ENCODE measurements at places on chromosomes 16 and 17. TPM values are rescaled to one million over a fixed set of nuclear protein-coding genes. Genes with fewer than 3 reads are reported as not detected.

GRCh38 chr17:73196500-73196899, 3.6 kb downstream of the COG1 start:
- no peak for DNase-seq

GRCh38 chr16:30992931-30993816, 8.2 kb downstream of the HSD3B7 start:
- DNase-seq, result no peak

DNA sequence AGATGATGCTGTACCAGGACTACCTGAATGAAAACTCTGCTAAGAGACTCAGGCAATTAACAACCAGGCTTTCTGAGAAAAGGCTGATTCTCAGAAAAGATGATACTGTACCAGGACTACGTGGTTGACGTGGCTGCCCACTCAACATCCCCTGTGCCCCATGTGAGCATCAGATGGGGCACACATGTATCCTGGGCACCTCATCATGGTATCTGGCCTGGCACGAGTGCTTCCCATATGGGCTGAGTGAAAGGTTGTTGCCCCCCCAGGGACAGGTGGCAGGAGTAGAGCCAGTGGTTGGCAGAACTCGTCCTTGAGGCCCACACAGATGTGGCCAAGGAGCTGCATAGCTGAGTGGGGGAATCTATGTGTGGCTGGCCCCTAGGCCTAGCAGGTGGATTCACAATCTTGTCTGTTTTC, 3.5 kb upstream of the CES4A start:
- peak; percentile 81 for DNase-seq

- DNase-seq, result peak; percentile 34
Observed at GRCh38 chr17:40485851-40486521, 15.4 kb downstream of the TNS4 start.

GRCh38 chr17:81337476-81337879, 42.4 kb upstream of the SLC38A10 start:
- DNase-seq, result no peak

DNA sequence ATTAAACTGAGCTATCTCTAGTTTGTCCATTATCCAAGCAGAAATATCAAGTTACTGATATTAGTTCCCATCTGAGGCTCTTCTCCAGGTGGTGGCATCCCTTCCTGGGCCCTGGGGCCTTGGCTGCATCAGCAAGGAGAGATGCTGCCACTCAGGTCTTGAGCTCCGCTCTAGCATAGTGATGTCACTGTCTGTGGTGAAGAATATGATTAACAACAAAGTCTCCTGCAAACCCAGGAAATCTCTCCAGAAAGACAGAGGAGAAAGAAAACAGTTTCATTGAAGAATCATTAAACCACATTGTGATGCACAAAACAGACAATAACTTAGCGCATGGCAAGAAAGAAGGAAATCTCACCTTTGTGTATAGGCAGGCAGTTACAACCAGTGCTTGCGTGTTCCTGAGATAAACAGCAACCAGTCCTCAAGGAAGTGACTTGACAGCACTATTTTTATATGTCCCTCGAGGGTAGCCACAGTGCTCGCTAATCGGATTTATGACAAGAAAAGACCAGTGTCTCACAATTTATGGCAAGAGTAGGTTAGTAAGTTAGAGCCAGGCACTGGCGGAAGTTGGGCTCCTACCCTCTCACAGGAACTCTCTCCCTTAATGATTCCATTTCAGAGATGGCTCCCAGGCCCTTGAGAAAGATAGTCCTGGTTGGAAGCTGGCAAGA, 151.1 kb downstream of the AHSP start:
- DNase-seq, result no peak

GRCh38 chr17:80262291-80262690, 1.6 kb downstream of the RNF213 start:
- DNase-seq, result no peak

- DNase-seq, result no peak
Observed at GRCh38 chr16:75378616-75379015, 54.7 kb downstream of the CFDP1 start.

SLC35G6 gene
- total RNA-seq, result not detected

GCGR gene
- total RNA-seq, result not detected

DNA sequence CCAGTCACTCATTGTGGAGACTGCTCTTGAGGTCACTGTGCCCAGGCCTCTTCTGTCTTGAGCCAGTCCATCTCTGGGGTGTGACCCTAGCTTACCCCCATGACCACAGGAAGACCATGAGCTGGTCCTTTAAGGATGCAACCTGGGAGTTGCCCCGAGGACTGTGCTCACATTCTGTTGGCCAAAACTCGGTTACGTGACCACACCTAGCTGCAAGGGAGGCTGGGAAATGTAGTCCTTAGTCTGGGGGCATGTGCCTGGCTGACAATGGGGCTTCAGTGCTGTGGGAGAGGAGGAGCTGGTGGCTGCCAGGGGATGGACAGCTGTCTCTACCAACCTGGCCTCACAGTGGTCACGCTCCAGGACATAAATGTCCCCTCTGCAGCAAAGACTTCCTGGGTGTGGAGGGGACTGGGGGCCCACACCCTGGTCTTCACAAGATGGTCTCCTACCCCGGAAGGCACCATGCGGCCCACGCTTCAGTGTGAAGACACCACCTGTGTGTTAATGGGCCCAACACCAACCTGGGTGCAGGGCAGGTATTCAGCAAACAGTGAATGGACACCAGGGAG, 55.4 kb downstream of the JPH3 start:
- DNase-seq, result peak; percentile 21

IRX3 gene
- total RNA-seq, result 1.6 TPM

- DNase-seq, result no peak
Observed at GRCh38 chr17:80316927-80317705, 56.5 kb downstream of the RNF213 start.

DNA sequence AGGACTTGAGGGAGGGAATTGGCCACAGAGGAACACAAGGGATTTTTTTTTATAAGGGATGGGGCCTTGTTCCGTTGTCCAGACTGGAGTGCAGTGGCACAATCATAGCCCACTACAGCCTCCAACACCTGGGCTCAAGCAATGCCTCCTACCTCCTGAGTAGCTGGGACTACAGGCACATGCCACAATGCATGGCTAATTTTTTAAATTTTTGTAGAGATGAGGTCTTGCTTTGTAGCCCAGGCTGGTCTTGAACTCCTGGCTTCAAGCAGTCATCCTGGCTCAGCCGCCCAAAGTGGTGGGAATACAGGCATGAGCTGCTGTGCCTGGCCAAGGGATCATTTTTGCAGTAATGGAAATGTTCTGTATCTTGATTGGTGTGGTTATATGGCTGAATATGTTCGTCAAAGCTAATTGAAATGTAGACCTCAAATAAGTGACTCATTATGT, 56.9 kb downstream of the VMP1 start:
- DNase-seq, result no peak

- no peak for DNase-seq
Observed at GRCh38 chr16:88062341-88063210, 111.3 kb downstream of the BANP start.

- no peak for DNase-seq
Observed at GRCh38 chr16:66919569-66920298, 1.0 kb upstream of the CDH16 start.

GRCh38 chr16:30964574-30965226, 7.1 kb downstream of the SETD1A start:
- no peak for DNase-seq

MT3 gene
- 2.5 TPM for total RNA-seq

- no peak for DNase-seq
Observed at GRCh38 chr17:42560246-42560645, 1.7 kb upstream of the COASY start.

GRCh38 chr16:72937360-72937759, 110.6 kb downstream of the ZFHX3 start:
- no peak for DNase-seq

- DNase-seq, result no peak
Observed at GRCh38 chr16:2365397-2366294, 25.1 kb upstream of the ABCA3 start.

GRCh38 chr17:81641825-81642489, 5.0 kb downstream of the TSPAN10 start:
- no peak for DNase-seq

DNA sequence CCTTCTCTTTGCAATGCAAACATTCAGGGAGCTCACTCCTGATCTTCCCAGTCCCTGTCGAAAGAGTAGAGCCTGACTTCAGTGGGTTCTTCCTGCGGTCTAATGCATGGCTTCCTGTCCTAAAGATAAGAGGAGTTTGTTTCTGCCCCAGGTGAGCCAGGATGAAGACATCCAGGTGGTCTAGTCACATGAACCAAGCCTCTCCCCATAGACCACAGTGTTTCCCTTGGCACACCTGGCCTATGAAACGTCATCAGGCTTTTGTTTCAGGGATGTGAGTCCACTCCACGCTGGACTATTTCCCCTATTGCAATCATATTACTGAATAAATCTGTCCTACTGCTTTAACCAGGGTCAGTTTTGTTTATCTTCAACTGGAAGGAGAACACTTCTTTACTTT, 21.1 kb downstream of the CES1 start:
- no peak for DNase-seq

DNA sequence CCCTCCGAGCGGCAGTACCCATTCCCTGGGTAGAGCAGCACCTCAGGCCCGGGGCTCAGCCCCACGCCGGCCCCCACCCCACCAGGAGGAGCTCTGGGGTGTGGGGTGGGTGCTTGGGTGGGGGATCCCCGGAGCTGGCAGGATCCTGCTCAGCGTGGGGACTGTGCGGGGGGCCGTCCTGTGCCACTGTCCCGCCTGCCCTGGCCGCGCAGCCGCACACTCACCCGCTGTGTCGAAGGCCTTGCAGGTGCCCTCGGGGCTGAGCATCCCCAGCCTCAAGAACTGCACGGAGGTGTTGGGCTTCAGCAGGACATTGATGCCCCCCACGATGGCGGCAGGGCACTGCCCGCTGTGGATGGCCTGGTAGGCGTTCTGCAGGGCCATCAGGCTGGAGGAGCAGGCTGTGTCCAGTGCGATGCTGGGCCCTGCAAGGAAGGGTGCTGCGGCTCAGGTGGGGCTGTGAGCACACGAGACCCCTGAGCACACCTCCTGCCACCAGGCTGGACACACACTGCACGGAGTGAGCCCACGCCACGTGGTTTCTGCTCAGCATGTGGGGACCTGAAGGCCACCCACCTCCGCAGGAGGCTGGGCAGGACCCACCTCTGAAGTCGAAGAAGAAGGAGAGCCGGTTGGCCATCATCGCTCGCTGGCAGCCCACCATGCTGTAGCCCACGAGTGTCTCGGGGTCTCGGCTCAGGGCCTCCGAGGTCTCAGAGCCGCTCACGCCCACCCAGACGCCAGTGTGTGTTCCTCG, 4.9 kb downstream of the FASN start:
- DNase-seq, result no peak

TSNAXIP1 gene
- total RNA-seq, result 0.25 TPM

DNA sequence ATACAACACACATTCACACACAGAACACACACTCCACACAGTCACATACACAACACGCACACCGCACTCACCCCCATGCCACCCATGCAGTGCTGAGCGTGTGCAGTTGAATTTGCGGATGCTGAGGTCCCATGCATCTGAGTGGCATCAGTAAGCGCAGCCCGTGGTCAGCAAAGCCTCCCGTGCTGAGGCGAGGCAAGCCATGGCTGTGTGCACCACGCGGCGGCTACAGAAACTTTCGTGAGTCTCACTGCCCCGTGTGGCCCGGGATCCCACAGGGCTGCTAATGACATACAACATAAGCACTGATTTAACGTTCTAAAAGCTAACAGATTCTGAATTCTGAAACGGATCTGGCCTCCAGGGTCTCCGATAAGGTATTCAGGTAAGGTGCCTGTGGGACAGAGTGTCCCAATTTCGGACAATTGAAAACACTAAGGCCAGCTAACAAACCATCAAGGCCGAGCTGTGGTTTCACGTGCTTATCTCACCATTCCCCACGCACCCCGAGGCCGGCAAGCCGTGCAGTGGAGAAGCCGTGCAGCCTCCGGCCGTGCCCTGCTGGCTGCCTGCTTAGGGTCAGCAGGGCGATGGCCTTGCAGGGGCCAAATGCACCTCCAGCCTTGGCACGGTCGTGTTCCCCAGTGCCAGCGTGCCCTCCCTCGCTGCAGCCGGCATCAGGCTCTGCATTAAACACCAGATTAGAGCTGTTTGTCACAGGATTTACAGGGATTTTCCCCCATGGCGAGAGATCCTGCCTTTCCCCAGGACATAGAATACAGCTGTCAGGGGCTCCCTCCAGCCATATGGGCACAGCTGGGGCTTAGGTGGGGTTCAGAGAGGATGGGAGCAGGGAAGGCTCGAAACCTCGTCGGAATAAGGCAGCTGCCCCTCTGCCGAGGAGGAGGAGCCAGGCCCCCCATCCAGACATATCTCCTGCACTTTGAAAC, 191.7 kb downstream of the C16orf95 start:
- no peak for DNase-seq

DNA sequence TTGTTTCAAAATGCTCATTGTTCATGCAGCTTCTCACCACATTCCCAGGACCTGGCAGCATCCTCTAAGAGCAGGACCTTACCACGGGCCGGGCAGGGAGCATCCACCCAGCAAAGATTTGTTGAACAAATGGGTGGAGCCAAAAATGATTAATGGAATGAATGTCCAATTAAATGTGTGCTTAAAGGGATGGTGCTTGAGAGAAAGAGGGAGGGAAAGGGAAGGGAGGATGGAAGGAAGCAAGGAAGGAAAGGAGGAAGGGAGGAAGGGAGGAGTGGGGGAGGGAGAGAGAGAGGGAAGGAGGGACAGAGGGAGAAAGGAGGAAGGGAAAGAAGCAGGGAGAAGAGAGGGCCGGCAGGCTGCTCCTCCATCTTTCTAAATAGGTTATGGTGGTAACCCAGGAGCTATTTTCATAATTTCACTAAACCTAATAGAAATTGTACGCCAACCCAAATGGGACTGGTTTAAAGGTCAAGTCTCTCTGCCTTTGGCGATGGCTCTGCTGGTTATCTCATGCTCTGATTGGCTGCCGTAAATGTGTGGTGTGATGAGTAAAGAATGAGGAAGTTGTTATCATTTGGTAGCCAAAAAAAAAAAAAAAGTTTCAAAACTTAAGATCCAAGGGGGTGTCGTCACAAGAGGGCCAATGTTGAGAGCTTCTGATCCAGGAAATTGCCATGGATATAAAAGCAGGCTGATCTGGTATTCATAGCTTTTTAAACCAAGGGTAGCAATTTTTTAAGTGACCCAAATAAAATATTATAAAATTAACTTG, 126.7 kb upstream of the FOXF1 start:
- no peak for DNase-seq

DNA sequence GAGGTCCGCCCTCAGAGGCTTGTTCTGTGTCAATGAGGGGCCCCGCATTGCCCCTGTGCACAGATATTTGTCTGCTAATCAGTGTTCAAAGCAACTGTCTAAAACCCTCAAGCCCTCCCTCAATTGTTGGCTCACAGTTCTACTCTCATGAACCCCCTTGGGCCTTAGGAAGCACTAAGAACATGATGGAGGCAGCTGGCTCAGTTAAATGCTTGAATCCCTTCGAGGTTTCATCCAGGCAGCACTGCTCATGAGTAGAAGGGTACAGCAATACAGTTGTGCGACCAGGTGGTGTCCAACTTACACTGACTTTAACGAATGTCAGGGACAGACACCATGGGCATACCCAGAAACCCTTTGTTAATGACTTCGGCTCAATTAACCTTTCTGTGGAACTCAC, 89.2 kb upstream of the WSCD1 start:
- DNase-seq, result no peak

GRCh38 chr16:65339062-65339461, 217.2 kb upstream of the CDH11 start:
- DNase-seq, result no peak

- no peak for DNase-seq
Observed at GRCh38 chr17:58936295-58936694, 170.4 kb downstream of the TRIM37 start.

- no peak for DNase-seq
Observed at GRCh38 chr17:15233971-15234370, 31.2 kb downstream of the PMP22 start.

- no peak for DNase-seq
Observed at GRCh38 chr17:19780846-19781245, 32.7 kb upstream of the ALDH3A1 start.

SPNS3 gene
- 14.1 TPM for total RNA-seq

All from activated CD4-positive, alpha-beta memory T cell treated with anti-CD3 and anti-CD28 coated beads, Interleukin-2, amount 10 ng/mL, durations not matched to agents 7 days and 5 days (primary cell).